ENCODE measurements at places on chromosomes 2 and 18. TPM values are rescaled to one million over a fixed set of nuclear protein-coding genes. Genes with fewer than 3 reads are reported as not detected.

NBAS gene
- total RNA-seq = 34.9 TPM

CCDC74A gene
- total RNA-seq = 10.5 TPM

MAP3K19 gene
- not detected for total RNA-seq

FSHR gene
- total RNA-seq = not detected

DPP10 gene
- 4.6 TPM for total RNA-seq

ZBTB7C gene
- total RNA-seq = 10.6 TPM

ORMDL1 gene
- 63.9 TPM for total RNA-seq

GRCh38 chr18:5311301-5311989, 15.9 kb upstream of the ZBTB14 start:
- no peak for ATAC-seq

DNA sequence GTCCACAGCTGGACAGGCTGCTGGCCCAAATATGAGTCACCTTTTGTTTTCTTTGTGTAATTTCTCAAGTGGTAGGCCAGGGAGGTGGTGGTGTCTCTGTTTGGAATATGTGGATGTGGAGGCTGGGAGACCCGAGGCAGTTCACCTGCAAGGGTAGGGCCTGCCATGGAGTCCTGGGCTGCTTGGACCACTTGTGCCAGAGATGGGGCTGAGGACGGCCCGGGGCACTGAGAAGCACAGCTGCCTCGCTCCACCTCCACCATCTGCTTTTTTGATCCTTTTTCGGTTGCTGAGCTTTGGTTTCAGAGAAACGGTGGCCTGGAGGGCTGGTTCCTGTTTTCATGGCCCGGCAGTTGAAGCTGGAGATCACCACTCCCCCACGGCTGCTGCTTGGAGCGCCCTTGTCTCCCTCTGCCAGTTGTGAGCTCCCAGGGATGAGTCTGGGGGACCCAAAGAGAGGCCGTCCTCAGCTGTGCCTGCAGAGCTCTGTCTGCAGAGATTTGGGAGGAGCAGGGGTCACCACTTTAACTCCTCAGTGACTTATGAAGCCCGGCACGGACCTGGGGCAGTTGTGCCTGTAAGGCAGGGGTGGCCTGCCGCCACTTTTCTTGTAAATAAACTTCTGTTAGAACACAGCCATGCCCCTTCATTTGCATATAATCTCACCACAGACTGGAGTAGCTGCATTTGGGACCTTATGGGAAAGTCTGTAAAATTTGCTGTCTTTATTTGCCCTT, 67.6 kb upstream of the MCFD2 start:
- no peak for ATAC-seq

GRCh38 chr18:60649107-60649506, 276.5 kb upstream of the MC4R start:
- no peak for ATAC-seq

GRCh38 chr18:37844209-37844970, 278.8 kb upstream of the CELF4 start:
- ATAC-seq = no peak

DNA sequence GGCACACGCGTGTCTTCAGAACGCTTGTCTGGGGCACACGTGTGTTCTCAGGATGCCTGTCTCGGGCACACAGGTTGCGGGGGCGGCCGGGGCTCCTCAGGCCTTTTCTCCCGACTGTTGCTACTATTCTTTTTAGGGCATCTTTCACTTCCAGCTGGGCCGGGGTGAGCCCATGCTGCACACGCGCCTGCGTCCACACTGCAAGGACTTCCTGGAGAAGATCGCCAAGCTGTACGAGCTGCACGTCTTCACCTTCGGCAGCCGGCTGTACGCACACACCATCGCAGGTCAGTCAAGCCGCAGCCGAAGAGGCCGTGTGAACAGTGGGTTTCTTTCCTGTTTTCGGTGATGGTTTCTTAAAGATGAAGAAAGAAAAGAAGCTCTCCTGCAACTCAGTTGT, 25.0 kb downstream of the CTDP1 start:
- no peak for ATAC-seq

GRCh38 chr2:77054938-77055337, 467.2 kb downstream of the LRRTM4 start:
- ATAC-seq = no peak

DNA sequence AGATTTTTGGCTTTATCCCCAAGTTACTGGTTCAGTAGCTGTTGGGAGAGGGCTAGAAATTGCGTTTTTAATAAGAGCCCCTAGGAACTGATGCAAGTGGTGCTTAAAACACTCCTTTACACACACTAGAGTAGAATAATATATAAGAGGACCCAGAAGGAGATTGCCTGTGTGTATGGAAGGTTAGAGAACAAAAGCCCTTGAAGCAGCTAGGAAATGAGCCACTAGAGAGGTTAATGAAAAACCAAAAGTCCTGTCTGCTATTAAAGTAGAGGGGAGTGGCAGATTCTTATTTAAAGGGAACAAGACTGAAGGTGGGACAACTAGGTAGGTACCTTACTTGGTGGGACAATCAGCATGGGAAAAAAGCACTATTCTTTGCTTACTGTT, 14.4 kb upstream of the SLC39A10 start:
- no peak for ATAC-seq

- peak; percentile 83 for ATAC-seq
These were observed 55.1 kb downstream of the RHOB start for GRCh38 chr2:20501974-20502373.

GRCh38 chr2:181807526-181807925, 84.0 kb upstream of the ITPRID2 start:
- ATAC-seq = no peak

- ATAC-seq = no peak
These were observed 59.1 kb downstream of the ARL4C start for GRCh38 chr2:234437642-234438304.

GRCh38 chr18:79329786-79330185, 65.9 kb upstream of the NFATC1 start:
- ATAC-seq = no peak

GRCh38 chr18:22337833-22338232, 79.9 kb downstream of the CTAGE1 start:
- no peak for ATAC-seq

DNA sequence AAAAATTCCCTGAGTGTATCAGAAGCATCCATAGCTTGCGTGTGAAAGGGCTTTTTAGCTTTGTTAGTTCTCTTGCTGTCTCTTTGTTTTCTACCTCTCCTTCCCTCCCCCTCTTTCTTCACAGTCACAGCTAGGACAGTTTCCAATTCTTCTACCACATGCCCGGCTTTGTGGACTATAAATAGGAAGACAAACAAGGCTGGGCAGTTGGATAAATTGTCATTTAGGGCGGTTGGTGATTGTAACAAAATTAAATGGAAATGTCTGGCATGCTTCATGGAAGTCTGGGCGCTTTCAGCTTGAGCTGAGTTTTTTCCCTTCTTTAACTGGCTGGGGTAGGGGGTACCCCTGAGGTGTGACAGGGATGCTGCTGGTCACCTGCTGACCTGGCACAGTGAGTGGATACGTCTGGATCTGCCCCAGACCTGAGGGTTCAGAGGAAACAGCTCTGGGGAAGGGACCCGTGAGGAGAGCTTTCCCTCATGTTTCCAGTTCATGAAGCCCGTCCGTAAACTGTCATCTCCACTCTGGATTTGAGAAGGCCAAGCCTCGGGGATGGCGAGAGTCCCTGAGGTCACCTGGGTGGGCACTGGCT, 29.0 kb upstream of the GIGYF2 start:
- ATAC-seq = no peak
